ENCODE measurements at places on chromosomes 16 and 17.
A peak's percentile ranks its signal among the peaks of the same experiment; 100 is the strongest.

DNA sequence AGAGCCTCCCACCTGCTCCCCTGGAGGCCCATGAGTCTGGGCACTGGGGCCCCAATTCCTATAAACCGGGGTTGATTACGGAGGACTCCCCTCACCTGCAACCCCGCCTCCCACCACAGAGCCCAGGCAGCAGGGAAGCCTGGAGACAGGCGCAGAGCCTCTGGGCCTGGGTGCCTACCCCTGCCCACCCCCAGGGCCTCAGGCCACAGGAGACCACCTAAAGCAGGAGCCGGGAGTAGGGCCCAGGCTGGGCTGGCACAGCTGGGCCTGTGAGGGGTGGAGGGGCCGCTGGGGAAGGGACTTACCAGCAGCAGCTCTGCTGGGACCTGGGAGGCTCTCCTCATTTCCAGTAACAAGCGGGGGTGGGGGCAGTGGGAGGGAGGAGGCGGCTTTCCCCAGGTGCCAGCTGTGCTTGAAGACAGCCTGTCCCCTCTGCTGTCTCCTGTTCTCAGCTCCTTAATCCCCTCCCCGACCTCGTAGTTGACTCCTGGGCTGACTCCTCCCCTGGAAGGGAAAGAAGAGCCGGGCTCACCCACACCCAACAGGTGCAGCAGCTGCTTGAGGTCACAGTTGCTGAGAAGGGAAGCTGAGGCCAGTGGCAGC, 46.8 kb downstream of the TMEM235 start:
- H3K27me3 ChIP-seq, result no peaks in the 10 kb centered on the region
- H3K36me3 ChIP-seq, result no peaks in the 10 kb centered on the region
- no peak for DNase-seq
- H3K4me1 ChIP-seq, result no peaks in the 10 kb centered on the region
- no peak overlapping the region for H3K4me3 ChIP-seq

DNA sequence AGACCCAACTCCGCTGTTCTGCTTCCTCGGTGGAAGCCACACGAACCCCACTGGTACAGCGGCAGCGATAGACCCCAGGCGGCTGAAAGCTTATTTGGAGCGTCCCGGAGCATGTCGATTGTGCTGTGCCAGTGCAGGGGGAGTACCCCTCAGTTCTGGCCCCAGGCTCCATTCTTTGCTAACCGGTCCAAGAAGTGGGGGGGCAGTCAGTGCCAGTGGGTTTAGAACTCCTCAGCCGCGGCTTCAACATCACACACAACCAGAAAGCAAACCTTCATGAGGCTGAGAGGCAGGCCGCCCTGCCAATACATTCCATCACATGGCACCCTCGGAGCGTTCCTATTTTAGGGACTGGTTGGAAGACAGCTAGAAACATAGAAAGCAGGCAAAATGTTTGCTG, 1.7 kb upstream of the MNT start:
- H3K27me3 ChIP-seq, result no peaks in the 10 kb centered on the region
- peaks cover 17% of the 10 kb centered on the region for H3K4me1 ChIP-seq
- no peaks in the 10 kb centered on the region for H3K36me3 ChIP-seq
- DNase-seq, result no peak
- H3K4me3 ChIP-seq, result peak overlapping the region; percentile 94

DNA sequence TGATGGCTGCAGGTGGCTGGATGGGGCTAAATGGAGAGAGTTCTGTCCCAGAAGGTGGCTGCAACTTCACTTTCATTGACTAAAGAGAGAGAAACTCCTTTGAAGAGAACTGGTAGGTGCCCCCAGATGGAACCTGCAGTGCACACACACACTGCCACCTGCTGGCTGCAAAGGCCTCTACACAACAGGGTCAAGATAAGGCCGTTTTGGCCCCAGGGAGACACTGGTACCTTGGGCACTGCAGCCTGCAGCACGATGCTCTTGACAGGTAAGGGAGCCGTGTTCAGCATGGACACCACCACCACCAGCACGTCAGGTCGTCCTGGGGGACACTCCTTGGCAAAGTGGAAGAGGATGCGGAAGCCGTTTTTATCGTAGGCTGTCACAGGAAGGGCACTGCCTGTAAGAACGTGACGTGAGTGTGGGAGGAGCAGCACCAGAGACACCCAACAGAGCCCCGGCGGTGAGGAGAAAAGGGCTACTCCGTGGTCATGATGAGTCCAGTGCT, 22.7 kb downstream of the GGA3 start:
- no peaks in the 10 kb centered on the region for H3K27me3 ChIP-seq
- DNase-seq, result peak; percentile 44
- no peak overlapping the region for H3K27ac ChIP-seq
- no peak overlapping the region for H3K4me3 ChIP-seq
- H3K36me3 ChIP-seq, result peaks cover 40% of the 10 kb centered on the region
- H3K4me1 ChIP-seq, result no peaks in the 10 kb centered on the region

GRCh38 chr16:24009955-24010354, 174.2 kb downstream of the PRKCB start:
- H3K4me1 ChIP-seq, result no peaks in the 10 kb centered on the region
- H3K4me3 ChIP-seq, result no peak overlapping the region
- H3K27ac ChIP-seq, result no peak overlapping the region
- no peaks in the 10 kb centered on the region for H3K36me3 ChIP-seq
- DNase-seq, result no peak

Measured in prostate gland (tissue), 2 donors.